Stimulated activated CD4-positive, alpha-beta T cell treated with anti-CD3 and anti-CD28 coated beads, Interleukin-4, amount 100 ng/mL, for 1 hour (primary cell): ENCODE measurements at places on chromosomes 12 and 14.

DNA sequence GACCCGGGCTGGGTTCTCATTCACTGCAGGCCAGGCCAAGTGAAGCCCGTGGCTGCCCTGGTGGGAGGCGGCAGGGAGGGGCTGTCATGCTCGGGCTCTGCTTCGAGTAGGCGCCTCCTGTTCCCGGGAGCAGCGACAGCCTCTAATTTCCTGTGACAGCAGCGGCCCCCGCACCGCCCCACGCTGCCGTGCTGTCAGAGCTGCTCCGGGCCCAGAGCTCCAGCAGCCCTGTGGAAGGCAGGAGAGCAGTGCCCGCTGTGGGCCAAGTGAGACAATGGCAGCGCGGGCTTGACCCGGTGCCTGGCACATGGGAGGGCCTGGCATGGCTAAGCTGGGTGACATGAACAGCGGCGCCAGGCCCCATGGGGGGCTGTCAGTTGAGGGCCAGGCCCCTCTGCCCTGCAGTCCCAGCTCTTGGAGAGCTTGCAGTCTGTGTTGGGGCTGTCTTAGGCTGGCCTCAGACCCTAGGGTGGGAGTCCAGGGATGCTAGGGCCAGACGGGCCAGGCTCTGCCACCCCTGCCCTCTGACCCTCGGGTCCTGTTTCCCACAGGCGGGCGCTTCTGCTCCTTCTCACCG, 5.1 kb downstream of the TRMT61A start:
- DNase-seq, result no peak

GRCh38 chr12:94070520-94070919, 77.9 kb upstream of the PLXNC1 start:
- DNase-seq, result no peak

DNA sequence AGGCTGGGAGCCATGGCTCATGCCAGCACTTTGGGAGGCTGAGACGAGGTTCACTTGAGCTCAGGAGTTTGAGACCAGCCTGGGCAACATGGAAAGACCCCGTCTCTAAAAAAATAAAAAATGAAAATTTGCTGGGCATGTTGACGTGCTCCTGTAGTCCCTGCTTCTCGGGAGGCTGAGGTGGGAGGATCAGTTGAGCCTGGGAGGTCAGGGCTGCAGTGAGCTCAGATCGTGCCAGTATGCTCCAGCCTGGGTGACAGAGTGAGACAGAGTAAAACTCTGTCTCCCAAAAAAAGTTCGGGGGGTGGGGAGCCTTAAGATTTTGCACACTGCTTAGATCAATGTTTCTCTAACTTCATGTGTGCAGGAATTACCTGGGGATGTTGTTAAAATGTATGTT, 30.9 kb downstream of the ATP2A2 start:
- no peak for DNase-seq

DNA sequence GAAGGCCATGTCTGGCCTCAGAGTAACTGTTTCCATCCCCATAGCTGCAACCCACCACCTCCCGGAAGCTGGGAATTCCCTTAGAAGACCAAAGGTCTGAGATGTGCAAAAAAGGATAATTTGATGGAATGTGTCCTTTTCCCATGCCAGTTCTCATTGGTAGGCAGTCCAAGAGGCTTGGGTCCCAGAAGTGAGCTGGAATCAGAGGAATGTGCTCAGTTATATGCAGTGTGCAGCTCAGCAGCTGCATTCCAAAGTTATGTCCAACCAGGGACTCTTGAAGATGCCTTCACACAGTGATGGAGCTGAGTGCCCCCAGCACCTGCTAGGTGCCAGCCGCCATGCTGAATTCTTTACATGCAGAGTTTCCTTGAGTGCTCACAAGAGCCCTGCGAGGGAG, 583.9 kb upstream of the TBX3 start:
- DNase-seq, result no peak

DNA sequence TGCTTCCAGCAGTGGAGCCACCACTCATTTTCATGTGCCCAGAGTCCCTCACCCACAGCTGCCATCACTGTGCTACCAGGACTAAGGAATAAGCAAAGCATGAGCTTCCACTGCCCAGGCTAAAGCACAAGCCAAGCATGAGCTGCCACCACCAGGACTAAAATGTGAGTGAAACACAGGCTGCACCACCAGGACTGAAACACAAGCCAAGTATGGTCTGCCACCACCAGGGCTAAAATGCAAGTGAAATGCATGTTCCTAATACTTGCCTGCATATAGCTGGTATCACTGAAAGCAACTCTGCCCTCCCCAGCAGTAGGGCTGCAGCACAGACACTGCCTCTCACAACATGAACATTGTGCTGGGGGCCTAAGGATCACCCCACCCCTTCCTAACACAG, 30.0 kb downstream of the CEP83 start:
- DNase-seq, result no peak

- no peak for DNase-seq
Observed at GRCh38 chr12:59823567-59823966, 227.7 kb downstream of the SLC16A7 start.

- no peak for DNase-seq
Observed at GRCh38 chr12:50925920-50926319, 26.4 kb upstream of the HIGD1C start.

DNA sequence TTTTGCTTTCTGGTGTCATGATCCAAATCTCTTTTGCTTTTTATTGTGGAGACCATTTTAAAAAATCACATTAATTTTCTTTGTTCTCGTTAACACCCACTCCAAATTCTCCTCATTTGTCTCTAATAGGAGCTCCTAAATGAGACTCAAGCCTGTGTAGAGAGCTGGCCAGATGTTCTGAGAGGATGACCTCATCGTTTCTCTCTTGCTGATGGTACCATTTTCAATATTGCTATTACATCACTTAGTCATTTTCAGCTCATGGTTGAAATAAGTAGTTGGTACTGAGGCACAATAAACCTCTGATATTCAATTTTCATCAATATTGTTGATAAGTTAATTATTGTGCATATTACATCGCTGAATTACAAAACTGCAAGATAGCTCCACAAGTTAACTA, 31.5 kb downstream of the SPTB start:
- no peak for DNase-seq

DNA sequence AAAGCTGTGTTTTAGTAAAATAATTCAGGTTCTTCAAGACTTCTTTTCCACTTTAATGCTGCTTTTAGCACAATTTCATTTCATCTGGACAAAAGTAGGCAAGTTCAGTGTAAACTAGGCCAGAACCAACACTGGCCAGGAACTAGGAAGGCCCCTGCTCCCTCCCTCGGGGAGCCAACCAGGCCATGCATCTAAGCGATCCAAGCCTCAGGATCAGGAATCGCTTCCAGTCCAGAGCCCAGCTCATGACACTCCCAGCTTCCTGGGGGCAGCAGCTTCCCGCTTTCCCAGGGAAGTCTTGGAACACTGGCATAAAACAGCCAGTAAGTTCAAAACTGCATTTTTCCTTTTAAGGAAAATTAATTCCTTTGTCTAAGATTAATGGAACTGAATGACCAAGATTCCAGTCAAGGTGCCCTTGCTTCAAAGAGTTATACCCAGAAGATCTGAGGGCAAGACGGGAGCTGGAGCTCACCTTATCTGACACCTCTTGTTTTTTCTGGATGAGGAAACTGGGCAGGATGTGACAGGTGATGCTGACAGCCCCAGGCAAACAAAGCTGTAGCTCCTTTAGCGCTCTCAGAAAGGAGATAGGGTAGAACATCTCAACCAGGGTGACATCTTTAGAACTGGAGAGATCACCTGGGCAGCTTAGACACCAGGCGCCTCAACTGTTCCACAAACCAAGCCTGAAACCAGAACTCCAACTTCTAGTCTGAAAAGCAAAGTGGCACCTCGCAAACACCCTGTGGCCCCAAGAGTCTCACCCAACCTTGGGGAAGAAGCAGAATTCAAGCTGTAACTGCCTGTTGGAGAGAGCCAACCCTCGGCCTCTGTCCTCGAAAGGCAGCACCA, 61.4 kb upstream of the PNMA1 start:
- no peak for DNase-seq

DNA sequence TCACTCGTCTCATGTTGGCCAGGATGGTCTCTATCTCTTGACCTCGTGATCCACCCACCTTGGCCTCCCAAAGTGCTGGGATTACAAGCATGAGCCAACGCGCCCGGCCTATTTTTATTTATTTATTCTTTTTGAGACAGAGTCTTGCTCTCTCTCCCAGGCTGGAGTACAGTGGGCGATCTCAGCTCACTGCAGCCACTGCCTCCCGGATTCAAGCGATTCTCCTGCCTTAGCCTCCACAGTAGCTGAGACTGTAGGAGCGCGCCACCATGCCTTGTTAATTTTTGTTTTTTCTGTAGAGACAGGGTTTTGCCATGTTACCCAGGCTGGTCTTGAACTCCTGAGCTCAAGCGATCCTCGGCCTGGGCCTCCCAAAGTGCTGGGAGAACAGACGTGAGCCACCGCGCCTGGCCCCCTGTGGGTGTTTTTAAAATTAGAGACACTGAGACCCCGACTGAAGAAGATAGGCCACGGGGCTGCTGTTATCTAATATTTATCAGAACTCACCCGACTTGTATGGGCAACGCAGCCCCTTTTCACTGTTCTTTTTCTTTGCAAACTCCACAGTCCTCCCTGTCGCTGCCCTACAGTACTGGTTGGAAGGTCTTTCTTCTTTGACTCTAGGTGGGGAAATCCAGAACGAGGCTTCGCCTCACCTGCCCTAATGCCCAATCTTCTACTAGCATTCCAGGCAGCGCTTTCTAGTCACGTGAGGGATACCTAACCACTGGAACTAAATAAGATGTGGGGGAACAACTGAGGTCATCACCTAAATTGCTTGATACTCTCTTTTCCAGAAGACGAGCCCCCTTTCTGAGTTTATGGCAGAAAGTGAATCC, 1.4 kb upstream of the GABARAPL1 start:
- DNase-seq, result no peak

DNA sequence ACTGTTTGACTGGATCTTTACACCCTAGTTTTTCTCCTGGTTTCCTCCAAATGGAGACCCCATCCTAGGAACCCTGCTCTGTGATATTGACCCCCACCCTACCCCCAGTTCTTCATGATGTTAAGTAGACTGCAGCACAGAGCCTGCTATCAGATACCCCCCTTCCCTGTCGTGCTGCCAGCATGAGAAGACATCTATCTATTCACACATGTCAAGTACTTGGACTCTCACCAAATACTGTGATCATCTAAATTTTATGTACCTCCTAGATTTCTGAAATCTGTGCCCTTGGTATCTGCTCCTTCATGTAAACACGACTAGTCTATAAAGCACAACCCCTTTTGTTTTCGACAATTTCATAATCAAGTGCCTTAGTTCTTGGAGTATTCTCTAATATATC, 38.9 kb downstream of the FERMT2 start:
- DNase-seq, result no peak

DNA sequence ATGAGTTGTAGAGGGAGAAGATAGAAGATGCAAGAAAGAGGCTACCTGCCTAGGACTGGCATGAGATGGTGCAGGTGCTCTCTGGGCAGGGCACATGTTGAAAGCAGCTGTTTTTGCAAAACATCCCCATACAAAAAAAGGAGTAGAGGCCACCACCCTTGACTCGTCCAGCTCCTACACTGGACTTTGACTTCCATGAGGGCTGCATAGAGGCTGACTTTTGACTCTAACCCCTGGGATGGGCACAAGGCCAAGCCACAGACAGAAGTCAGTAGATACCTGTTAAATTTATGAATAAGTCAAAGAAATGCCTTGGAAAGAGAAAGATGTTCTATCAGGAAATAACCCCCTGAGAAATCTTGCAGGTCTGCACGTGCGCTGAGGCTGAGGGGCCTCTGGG, 1139.1 kb upstream of the TMEM132C start:
- DNase-seq, result no peak

GRCh38 chr14:106790189-106791036, 1264.0 kb downstream of the TMEM121 start:
- peak; percentile 75 for DNase-seq

DNA sequence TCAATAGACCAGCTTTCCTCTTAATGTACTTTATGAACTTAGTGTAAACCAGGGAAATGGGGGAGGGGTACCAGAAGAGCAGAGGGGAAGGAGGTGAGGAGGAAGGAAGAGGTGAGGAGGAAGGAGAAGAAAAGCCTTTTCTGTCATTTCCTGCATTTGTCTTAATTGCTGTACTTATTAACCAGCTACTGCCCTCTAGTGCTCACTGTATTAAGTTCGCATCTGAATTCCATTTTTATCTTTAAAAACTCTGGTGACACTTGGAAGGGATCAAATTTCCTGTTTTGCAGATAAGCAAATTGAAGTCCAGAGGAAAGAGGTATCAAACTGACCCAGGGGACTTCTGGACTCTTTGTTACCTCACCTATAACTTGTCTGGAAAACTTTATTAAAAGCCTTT, 22.2 kb downstream of the MANSC1 start:
- no peak for DNase-seq

GRCh38 chr12:12542964-12543363, 19.7 kb downstream of the DUSP16 start:
- DNase-seq, result no peak

GRCh38 chr14:65492266-65492665, 79.7 kb downstream of the FUT8 start:
- no peak for DNase-seq

DNA sequence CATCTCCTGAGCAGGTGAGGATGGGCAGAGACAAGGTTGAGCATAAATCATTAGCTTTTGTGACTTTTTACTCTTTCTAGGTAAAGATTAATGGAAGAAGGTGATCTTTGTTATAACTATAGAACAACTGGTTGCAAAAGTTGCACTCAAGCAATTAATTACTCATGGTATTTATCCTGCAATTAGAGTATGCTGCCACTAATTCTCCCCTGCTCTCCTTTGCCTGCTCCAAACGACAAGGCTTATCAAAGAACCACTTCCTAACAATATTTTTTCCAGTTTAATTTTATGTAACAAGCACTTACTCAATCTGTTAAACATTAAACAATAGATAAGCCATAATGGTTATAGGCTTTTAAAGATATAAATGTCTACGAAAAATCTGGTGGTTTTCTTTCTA, 189.9 kb upstream of the PELI2 start:
- no peak for DNase-seq

GRCh38 chr14:33068040-33068439, 129.4 kb downstream of the NPAS3 start:
- no peak for DNase-seq

DNA sequence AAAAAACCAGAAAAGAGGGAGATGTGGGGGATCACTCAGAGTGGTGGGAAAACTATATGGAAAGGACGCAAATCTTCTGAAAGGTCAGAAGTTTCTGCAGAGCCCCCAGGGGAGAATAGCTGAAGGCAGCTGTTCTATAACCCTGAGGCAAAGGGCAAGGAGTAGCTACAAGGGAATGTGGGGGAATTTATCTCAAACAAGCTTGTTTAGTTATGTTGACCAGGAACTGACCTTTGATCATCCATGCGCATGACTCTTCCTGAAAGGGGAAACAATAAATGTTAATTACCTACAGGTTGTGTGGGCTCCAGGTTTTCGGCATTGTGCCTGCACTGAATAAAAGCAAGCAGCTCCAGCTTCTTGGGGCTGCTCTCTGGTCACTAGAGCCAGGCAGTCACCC, 968.5 kb downstream of the AACS start:
- no peak for DNase-seq

DNA sequence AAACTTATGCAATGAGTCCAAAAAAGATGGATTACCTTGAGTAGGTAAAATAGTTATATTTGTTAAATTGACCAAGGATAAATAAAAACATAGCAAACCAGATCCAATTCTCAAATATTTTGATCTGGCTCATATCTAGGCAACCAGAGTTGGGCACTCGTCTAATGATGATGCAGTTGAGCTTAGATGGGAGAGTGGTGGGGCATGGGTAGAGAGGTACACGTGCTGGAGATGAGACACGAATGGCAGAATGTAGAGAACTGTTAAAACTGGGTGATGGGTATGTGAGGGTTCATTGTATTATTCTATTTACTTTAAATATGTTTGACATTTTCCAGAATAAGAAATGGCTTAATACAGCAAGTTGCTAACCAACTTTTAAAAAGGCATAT, 7.6 kb upstream of the RNF34 start:
- DNase-seq, result no peak

- DNase-seq, result no peak
Observed at GRCh38 chr12:46217541-46218321, 51.1 kb downstream of the SLC38A1 start.
